ENCODE measurements at places on chromosomes 6 and 20.

DNA sequence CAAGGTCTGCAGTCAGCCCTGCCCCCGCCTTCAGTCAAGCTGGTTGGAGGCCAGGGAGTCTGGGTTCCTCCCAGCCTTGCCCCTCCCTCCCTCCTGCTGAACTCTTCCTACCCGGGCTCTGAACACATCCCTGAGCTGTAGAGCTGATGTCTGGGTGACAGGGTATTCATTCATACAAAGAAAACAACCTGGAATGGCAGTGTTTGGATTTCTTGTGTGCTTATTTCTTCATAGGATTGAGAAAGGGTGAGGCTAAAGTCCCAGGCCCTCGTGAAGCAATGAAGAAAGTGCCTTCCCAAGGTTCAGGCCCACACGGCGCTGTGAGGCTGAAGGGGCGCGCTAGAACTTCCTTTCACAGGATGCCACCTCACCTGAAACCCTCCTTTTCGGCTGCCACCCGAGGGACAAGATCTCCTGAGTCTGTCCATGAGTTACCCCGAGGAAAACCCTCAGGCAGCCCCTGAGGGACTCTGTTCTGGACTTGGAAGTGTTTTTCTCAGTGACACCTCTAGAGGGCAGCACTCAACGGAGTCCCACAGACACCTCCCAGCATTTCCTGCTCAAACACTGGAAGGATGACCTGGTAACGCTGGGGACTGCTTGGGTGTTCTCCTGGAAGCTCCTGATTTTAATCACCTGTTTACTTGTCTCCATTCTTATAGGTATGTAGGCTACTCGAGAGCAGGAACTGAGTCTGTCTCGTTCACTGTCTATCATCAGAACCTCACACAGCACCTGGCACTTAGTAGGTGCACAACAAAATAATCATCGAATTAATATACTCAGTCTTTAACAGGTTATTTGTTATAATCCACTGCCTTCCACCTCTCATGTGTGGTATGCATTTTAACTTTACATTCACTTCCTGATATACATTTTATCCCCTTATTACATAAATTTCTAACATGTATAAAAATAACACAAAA, 11.8 kb upstream of the GSTA1 start:
- DNase-seq = no peak

DNA sequence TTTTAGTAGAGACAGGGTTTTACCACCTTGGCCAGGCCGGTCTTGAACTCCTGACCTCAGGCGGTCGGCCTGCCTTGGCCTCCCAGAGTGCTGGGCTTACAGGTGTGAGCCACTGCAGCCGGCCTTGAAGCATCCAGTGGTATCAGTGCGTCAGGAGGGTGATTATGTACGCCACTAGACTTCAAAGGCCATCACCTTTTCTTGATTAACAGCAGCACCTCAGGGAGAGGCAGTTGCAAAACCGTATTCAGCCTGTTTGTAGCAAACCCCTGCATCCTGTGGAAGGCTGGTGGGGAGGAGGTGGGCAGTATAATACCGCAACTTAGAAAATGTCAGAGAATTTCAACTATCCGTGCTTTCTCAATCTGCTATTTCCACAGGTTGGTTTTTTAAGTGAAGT, 27.3 kb upstream of the SHLD1 start:
- no peak for DNase-seq

DNA sequence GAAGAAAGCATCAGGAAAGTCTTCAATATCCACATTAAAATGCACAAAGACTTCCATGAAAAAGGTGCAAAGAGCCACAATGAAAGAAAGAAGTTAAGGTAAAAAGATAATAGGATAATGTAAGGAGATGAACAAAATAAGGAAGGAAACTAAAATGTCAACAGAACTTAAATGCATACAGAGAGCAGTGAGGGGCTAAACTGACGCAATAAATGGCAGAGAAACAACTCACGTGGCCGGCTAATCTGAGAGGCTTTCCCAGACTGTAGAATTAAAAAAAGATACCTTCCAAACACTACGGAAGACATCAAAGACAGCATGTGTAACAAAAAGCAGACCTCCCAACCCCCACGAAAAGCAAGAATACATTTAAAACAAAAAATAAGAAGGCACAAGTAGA, 73.7 kb downstream of the GMDS start:
- no peak for DNase-seq

GRCh38 chr6:111683749-111684267, 78.1 kb upstream of the TRAF3IP2 start:
- DNase-seq = peak; percentile 71

DNA sequence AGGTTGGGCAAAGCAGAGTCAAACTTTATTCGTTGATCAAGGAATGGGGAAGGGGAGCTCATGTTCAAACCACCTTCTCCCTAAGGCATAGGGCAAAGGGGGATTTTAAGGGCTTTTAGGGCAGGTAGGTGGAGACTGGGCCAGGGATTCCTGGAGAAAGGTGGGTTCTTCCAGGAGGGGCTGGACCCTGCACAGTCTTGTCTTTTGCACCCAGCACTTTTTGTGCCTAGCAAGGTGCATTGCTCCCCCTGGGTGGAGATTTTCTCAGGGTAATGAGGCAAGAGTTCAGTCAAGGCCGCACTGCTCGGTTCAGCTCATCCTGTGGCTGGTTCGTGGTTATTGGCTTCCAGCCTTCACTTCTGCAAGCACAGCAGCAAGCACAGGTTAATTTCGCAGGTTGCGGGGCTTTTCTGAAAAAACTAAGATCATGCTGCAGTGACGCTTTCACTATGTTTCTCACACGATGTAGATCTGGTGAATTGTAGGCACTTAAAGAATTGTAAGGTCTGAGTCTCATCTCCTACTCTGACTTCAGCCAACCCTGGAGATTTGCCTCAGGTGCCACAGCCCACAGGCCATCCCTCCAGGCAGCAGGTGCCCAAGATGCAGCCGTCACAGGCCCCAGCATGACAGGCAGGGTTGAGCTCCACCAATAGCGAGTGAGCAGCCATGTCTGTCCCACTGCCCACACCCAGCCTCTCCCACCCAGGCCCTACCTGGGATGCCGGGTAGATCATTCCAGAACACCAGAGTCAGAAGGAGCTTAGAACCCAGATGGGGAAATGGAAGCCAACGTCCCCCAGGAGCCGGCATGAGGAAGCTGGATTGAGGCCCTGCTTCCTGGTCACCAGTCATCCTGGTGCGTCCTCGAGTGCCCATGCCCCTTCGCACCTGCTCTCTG, 37.1 kb downstream of the SUN5 start:
- DNase-seq = no peak

GRCh38 chr6:19301980-19302379, 535.2 kb upstream of the ID4 start:
- peak; percentile 44 for DNase-seq

- DNase-seq = no peak
Measured at GRCh38 chr6:137958811-137959565, 91.9 kb downstream of the TNFAIP3 start.

DNA sequence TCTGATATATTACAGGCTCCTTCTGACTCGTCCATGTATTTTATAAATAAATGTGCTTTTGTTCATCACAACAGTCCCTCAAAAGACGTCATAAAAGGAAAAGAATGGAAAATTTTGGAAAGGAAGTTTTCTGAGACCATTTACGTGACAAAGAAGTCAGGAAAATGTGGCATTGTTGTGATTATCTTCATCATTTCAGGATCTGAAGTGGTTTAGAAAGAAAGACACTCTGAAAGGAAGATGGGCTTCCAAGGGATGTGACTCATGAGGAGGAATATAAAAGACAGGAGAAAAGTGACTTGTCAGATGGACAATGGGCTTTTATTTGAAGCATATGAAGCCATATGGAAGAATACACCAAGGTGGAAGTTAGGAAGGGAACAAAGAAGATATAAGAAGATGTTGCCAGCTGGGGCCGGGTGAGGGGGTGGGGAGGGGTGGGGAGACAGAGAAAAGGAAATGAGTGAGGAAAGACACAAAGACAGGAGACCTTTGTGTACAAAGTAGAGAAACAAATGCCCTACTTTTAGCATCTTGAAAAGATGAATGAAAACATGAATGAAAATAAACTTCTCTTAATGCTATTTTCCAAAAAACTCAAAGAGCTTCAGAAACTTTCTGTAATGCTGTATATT, 190.3 kb upstream of the PREP start:
- DNase-seq = no peak

GRCh38 chr20:25013478-25014380, 21.2 kb upstream of the APMAP start:
- no peak for DNase-seq

DNA sequence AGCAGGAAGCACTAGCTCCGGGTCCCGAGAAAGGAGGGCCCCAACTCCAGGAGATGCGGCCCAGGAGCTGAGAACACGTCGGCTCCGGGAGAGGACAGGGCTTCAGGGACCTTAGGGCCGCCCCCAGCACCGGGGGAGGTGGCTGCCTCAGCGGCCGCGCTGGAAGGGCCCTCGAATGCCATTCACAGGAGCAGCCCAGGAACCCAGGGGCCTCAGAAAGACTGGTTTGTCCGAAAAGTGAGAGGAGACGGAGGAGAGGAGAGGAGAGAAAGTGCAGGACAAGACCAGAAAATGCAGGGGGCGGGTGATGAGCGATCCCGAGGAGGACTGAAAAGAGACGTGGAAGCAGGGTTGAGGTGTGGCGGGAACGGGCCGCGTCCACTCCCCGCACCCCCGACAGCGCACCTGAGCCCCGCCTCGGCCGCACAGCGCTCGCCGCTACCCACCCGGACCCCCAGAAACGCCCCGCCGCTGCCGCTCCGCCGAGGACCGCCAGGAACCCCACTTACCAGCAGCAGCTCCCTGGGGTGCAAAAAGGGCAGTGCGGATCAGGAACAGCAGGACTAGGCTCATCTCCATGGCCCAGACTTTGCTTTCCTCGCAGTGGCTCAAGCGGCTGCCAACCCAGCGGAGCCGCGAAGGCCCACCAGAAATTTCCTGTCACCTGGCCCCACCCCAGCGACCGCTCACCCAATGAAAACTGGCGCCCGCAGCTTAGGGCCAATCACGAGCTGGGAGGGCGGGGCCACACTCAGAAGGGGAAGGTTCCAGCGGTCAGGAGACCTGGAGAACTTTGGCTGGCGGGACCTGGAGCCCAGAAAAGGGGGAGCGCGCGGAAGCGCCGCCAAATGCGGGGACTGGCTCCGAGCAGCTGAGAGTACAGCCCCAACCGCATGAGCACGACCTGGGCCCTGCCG, 25.4 kb downstream of the HLA-F start:
- no peak for DNase-seq

DNA sequence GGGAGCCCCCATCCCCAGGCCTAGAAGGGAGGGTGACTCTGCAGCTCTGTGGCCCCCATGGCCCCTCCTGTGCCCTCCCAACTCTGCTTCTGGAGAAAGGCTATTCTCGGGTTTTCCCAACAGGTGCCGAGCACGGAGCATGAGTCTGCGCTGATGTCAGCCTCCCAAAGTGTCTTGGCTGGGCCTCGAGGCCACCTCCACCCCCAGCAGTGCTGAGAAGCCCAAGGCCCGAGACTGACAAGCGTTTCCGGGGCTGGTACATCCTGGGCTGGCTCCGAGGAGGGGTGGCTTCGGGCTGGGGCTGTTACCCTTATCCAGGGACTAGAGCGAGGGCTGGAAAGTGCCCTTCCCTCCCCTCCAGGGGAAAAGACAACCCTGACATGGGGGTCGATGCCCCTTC, 60.2 kb upstream of the GATA5 start:
- DNase-seq = no peak

DNA sequence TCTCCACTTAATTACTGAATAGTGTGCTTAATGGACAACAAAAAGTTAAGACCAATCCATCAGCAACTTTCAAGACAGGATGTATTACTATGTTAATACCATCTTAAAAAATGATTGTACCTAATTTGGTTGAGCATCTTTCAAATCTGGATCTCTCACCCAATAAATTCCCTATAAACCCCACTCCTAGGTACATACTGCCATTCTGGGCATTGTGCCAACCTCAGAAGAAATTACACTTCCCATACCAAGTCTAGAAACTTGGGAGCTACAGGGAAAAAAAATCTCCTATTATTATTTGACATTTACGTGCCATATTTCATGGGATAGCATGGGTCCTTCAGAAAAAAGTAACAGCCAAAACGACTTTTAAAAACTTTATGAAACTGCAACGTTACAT, 5.1 kb downstream of the SYNCRIP start:
- DNase-seq = no peak

DNA sequence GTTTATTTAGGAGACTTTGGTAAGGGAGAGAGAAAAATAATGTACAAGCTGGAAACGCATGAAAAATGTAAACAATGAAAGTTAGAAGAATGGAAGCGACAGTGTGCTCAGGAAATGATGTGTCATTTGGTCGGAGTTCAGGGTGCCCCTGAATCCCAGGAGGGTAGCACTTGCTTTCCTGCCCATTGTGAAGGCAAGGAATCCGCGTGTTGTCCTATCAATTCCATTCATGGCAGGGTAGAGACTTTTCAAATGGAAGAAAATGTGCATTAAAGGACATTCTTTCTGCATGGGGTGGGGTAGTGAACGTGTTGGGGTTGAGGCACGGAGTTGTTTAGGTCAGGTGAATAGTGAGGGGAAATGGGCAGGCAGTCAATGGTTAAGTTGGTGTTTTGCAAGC, 33.7 kb downstream of the GCNT2 start:
- DNase-seq = no peak

Data from non-pigmented ciliary epithelial cell (primary cell).